ENCODE measurements at places on chromosomes 7 and 10. TPM values are rescaled to one million over a fixed set of nuclear protein-coding genes. Genes with fewer than 3 reads are reported as not detected.

GRCh38 chr7:157721468-157722136, 384.8 kb downstream of the DNAJB6 start:
- H3K36me3 ChIP-seq, result no peaks in the 10 kb centered on the region
- no peak overlapping the region for H3K4me3 ChIP-seq
- no peak overlapping the region for H3K27ac ChIP-seq
- DNase-seq, result no peak
- no peaks in the 10 kb centered on the region for H3K4me1 ChIP-seq

Gene PAX4
- not detected for total RNA-seq

DNA sequence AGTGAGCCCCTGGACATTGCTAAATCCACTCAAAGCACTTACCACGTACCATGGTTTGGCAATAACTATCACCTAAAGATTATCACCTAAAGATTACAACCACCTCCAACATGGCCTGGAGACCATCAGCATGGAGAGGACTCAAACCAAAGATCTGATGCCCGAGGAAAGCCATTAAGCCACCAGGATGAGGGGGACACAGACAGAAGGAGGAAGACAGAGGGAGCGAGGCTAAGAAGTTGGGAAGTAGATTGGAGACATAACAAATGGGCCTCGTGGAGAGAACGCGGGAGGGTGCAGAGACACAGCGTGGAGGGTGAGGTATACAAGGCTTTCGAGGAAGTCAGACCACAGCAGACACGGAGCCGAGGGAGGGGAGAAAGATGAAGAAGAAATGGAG, 700.2 kb downstream of the PARD3 start:
- H3K27ac ChIP-seq, result no peak overlapping the region
- H3K27me3 ChIP-seq, result no peaks in the 10 kb centered on the region
- no peak for DNase-seq
- no peaks in the 10 kb centered on the region for H3K4me1 ChIP-seq
- H3K4me3 ChIP-seq, result no peak overlapping the region

GRCh38 chr7:143945423-143945822, 9.2 kb upstream of the OR2F1 start:
- no peak overlapping the region for H3K27ac ChIP-seq
- no peak overlapping the region for H3K4me3 ChIP-seq
- no peaks in the 10 kb centered on the region for H3K4me1 ChIP-seq
- H3K36me3 ChIP-seq, result no peaks in the 10 kb centered on the region
- DNase-seq, result no peak

Gene ZPBP
- not detected for total RNA-seq

- no peak for DNase-seq
- peaks cover 4% of the 10 kb centered on the region for H3K4me1 ChIP-seq
- H3K27me3 ChIP-seq, result no peaks in the 10 kb centered on the region
- no peak overlapping the region for H3K27ac ChIP-seq
- no peak overlapping the region for H3K4me3 ChIP-seq
Measured at GRCh38 chr7:102066476-102066875, 220.2 kb upstream of the SH2B2 start.

Gene KIFBP
- 45.9 TPM for total RNA-seq

Gene LRMDA
- total RNA-seq, result 1.2 TPM

Gene STEAP2
- 4.1 TPM for total RNA-seq

DNA sequence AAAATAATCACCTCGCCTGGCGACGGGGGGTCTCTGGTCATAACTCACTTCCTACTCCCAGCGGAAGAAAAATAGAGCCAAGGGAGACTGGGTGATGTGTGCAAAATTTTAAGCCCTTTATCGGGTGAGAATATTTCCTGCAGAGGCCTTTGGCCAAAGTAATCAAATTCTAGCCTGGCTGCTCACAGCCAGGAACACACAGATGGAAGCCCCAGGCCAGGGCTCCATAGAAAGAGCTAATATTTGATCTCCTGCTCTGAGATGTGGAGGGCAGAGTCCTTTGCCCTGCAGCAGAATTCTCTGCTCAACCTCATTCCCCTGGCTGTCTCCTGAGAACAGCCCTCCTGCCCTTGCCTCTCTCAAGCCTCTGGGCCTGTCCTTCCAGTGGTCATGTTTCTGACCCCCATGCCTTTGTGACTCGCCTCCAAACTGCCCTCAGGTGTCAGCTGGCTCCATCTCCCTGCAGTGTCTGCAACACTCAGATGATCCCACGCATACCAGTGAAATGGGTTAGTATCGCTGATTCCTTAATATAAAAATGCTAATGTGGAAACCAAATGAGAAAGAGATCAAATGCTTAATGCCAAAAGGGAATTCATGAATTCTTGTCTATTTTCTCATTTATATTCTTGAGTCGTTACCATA, 34.5 kb downstream of the FRMD4A start:
- no peaks in the 10 kb centered on the region for H3K36me3 ChIP-seq
- H3K4me1 ChIP-seq, result no peaks in the 10 kb centered on the region
- no peak overlapping the region for H3K4me3 ChIP-seq
- H3K27ac ChIP-seq, result no peak overlapping the region
- no peak for DNase-seq

GRCh38 chr10:126321440-126321839, 66.8 kb downstream of the ADAM12 start:
- no peak for DNase-seq
- H3K27me3 ChIP-seq, result no peaks in the 10 kb centered on the region
- H3K4me3 ChIP-seq, result no peak overlapping the region
- no peaks in the 10 kb centered on the region for H3K4me1 ChIP-seq

Gene ANXA8L1
- 0.26 TPM for total RNA-seq

Gene MSS51
- 2.3 TPM for total RNA-seq

Gene ZWINT
- total RNA-seq, result 85.8 TPM

Gene OPN1SW
- total RNA-seq, result not detected

Gene GJC3
- total RNA-seq, result not detected

Gene C10orf62
- not detected for total RNA-seq

Gene SH2D4B
- total RNA-seq, result 0.10 TPM

DNA sequence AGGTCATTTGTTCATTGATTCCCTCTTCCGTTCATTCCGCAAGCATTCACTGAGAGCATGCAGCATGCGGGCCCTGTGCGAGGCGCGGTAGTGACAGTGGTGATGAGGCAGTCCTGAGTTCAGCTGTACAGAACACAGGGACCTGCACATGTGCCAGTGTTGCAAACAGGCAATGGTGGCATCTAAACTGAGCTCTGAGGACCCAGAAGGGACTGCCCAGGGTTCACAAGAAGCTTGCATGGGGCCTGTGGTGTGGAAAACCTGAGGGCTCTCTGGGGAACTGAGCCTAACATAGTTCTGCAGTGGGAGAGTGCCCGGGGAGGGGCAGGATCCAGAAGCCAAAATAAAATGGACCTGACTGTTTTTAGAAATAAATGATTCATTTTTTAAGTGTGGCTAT, 13.2 kb downstream of the ZNF488 start:
- H3K27me3 ChIP-seq, result no peaks in the 10 kb centered on the region
- no peak for DNase-seq
- H3K4me3 ChIP-seq, result no peak overlapping the region
- H3K36me3 ChIP-seq, result no peaks in the 10 kb centered on the region

GRCh38 chr10:20615395-20615794, 281.7 kb downstream of the NEBL start:
- H3K27me3 ChIP-seq, result no peaks in the 10 kb centered on the region
- no peak overlapping the region for H3K4me3 ChIP-seq
- no peaks in the 10 kb centered on the region for H3K4me1 ChIP-seq
- no peak overlapping the region for H3K27ac ChIP-seq
- no peaks in the 10 kb centered on the region for H3K36me3 ChIP-seq

Gene FKBP6
- not detected for total RNA-seq

GRCh38 chr7:139116999-139117398, 7.5 kb upstream of the ZC3HAV1 start:
- H3K4me1 ChIP-seq, result peaks cover 13% of the 10 kb centered on the region
- no peaks in the 10 kb centered on the region for H3K36me3 ChIP-seq
- no peak overlapping the region for H3K27ac ChIP-seq
- H3K27me3 ChIP-seq, result no peaks in the 10 kb centered on the region
- no peak overlapping the region for H3K4me3 ChIP-seq
- no peak for DNase-seq

Gene NACAD
- total RNA-seq, result 5.3 TPM

DNA sequence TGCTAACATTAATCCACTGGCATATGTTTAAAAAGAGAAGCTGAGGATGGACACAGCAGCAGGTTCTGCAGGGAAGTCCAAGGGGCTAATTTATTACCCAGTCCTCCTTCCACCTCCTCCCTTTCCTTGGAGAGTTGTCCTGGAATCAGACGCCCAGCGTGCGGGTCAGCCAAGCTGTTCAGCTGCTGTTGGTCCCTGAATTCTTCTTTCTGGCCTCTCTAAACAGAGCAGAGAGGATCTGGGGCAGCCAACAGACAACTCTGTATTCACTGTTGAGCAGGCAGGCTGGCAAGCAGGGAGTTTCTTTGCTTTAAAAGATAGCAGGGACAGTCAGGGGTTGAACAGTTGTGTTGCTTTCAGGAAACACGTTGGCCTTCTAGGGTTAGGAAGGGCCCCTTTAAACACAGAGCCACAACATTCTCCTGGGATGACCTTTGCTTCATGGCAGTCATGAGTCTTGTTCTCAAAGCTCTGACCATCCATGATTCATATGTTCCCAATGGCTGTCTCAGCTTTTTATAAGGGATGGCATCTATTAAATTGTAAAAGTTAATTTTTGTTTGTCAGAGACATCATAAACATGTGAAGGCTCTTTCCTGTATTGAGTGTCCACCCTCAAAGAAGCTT, 217.0 kb downstream of the CREB5 start:
- no peak overlapping the region for H3K4me3 ChIP-seq
- peaks cover 8% of the 10 kb centered on the region for H3K27me3 ChIP-seq
- no peak overlapping the region for H3K27ac ChIP-seq
- no peak for DNase-seq
- H3K4me1 ChIP-seq, result no peaks in the 10 kb centered on the region
- no peaks in the 10 kb centered on the region for H3K36me3 ChIP-seq

DNA sequence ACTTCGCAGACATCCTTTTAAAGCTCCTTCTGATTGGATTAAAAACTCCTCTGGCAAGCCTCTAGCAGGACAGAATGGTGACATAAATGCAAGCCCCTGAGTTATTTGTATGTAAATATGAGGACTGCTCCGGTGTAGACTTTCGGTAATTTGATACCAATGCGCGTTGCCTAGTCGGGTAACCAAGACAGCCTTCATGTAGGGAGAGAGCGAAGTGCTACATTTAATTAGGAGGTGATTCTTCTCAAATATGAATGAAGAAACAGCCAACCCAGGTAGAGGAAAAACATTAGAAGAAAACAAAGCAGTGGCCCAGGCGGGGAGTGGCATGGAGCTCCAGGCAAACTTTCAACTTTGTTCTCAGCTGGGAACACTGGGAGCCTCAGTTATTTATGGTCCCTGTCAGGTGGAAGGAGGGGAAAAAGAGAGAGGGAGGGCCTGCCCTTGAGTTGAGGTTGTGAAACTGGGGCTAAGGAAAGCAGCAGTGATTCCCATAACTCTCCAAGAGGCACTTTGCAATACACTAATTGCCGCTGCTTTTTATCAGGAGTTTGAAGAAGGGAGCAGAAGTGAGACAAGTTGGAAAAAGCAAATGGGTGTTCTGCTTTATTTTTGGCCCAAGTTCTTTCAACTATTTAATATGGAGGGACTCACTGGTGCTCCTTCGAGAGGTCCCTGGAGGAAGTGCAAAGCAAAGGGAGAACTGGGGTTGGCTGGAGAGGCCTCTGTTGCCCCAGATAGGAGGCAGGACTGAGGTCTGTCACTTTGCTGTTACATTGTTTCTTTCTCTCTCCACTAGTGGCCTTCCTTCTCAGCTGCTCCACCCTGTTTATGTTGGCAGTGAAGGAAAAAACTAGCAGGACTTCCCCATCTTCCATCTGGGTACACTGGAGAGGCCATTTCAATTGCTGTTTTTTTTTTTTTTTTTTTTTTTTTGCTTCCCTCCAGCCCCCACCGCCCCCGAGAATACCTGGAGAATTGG, 234.6 kb upstream of the CCDC6 start:
- peaks cover 2% of the 10 kb centered on the region for H3K4me1 ChIP-seq
- DNase-seq, result no peak

DNA sequence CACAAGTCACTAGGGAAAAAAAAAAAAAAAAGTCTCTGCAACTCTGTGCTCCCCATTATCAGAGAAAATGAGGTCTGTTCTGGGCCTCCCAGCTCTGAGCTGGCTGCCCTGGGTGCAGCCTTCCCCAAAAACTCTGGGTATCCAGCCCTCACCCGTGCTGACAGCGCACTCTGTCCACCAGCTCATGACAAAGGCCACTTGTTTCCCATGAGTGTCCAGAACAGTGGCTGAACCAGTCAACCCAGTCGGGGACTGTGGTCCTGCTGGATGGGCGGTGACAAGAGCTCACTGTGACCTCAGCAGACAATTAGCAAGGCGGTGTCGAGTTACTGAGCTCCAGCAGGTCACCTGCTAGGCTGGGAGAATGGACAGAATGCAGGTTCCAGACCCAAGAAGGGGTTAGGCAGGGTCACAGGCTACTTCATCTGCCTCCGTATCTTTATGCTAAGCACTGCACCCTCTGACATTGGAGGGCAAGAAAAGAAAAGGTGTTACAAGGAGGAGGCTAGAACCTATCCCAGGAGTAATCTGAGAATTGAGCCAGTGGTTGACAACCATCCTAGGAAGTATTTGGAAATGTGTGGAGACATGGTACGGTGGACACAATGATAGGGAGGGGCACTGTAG, 37.2 kb downstream of the DLG5 start:
- DNase-seq, result no peak
- H3K4me3 ChIP-seq, result no peak overlapping the region
- H3K27me3 ChIP-seq, result no peaks in the 10 kb centered on the region
- H3K36me3 ChIP-seq, result no peaks in the 10 kb centered on the region
- peaks cover 8% of the 10 kb centered on the region for H3K4me1 ChIP-seq
- H3K27ac ChIP-seq, result no peak overlapping the region

Gene ADRA2A
- total RNA-seq, result 0.05 TPM

GRCh38 chr10:91694170-91694794, 61.4 kb upstream of the PPP1R3C start:
- H3K27me3 ChIP-seq, result no peaks in the 10 kb centered on the region
- no peaks in the 10 kb centered on the region for H3K36me3 ChIP-seq
- no peak overlapping the region for H3K4me3 ChIP-seq
- no peaks in the 10 kb centered on the region for H3K4me1 ChIP-seq
- no peak for DNase-seq

DNA sequence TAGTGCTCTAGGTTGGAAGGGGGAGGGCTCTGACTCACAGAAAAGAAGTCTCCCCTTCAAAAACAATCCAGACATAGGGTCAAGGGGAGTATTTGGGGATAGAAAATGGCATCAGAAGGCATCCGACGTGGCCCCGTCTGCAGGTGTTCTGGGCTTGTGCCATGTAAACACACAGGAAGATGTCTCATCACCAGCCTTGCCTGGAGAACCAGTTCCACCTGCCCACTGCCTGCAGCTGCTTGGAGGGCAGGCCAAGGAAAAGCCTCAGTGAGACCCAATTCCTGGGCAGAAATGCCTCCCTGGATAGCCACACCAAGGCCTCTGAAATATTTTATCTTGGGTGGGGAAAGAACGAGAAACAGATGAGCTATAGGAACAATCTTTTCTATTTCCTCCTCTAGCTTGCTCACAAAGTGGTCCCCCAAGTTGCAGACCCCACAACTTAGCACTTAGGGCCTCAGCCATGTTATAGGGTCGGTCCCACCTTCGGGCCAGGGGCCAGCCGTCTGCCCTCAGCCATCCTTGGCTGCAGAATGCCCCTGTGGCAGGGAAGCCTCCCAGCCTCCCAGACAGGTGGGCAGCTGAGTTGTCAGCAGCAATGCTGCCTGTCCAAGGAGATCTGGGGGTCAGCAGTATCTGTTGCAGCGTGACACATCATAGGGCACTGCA, 54.3 kb upstream of the ECHDC3 start:
- no peaks in the 10 kb centered on the region for H3K27me3 ChIP-seq
- peaks cover 7% of the 10 kb centered on the region for H3K4me1 ChIP-seq
- H3K27ac ChIP-seq, result no peak overlapping the region
- no peaks in the 10 kb centered on the region for H3K36me3 ChIP-seq
